ENCODE measurements at places on chromosomes 4 and X.
A peak's percentile ranks its signal among the peaks of the same experiment; 100 is the strongest.

GRCh38 chrX:16997313-16997712 is 50.9 kb downstream of the REPS2 start:
- no peak for DNase-seq

GRCh38 chr4:153488006-153488891 is 22.1 kb downstream of the TMEM131L start:
- DNase-seq, result no peak

DNA sequence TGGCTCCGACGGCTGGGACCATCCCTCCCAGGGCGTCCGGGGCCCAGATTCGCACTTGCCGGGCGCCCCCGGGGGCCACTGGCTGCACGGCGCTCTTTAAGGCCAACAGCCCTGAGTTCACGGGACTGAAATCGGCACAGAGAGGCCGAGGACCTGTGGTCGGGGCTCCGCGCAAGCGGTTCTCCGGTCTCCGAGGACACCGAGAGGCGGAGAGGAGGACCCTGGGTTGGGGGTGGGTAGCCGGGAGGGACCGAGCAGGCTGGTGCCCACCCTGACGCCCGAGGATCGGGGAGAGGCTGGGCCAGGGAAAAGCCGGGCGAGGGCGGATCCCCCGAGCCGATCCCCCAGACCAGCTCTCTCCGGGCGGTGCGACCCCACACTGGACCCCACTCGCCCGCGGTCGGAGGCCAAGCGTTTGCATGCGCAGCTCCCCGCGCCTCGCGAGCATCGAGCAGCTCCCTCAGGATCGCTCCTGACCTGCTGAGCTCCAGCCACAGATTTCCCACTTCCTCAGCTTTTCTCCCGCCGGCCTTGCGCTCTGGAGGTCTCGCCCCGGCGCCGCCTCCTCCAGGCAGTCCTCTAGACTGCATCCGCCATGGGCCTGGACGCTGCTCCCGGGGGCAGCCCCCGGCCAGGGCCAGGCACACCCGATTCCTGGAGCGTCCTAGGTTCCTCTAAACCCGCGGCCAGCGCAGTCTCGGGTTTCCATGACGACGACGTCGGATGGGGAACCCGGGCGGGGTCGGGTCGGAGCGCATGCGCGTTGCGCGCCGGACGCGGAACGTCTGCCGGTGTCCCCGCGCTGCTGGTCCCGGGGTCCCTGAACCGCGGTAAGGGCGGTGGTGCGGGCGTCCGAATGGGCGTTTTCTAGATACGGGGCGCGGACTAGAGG is 17.6 kb upstream of the NAT8L start:
- peak; percentile 76 for DNase-seq

DNA sequence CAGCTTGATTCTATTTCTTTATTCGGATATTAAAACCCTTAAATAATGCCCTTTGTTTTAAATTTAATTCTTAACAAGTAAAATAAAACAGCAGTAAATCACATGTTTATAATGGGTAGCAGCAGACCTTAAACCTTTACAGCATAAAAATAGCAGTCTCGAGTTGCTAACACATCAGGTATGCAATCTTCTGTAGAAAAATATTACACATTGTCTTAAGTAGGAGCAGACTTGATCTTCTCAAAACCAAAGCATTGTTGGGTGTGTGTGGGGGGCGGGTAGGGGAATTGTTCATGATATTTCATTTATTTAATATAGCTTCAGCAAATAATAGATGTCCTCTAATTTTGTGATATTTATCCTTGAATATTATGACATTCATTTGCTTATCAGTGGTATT is 331.4 kb downstream of the PCDH7 start:
- no peak for DNase-seq

GRCh38 chrX:140318296-140318695 is 186.6 kb downstream of the SOX3 start:
- DNase-seq, result no peak

GRCh38 chrX:30627818-30628652 is 25.2 kb upstream of the GK start:
- no peak for DNase-seq

GRCh38 chr4:92050875-92051274 is 252.9 kb upstream of the GRID2 start:
- no peak for DNase-seq

- DNase-seq, result no peak
These were observed 8.2 kb downstream of the PAPSS1 start for GRCh38 chr4:107711831-107712230.

GRCh38 chr4:184080674-184081073 is 137.0 kb downstream of the ENPP6 start:
- DNase-seq, result no peak

DNA sequence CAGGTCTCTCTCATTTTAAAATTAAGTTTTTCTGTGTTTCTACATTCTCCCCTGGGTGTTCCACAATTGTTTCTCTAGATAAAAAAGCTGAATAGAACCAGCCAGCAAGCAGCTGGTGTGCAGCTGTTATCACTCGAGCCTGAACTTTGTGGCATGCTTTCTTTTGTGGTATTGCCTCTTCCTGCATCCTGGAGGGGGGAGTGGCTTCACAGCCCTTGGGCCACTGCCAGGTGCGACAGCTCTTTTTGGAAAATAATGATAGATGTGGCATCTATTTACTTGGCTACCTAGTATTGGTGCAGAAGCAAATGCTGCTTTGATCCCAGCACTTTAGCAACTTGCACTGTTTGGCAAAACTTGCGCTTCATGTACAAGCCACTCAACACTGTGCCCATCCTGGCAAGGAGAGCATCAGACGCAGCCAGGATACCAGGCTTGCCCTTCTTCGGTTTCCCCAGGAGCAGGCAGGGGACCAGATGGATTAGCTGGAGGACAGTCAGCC is 69.4 kb downstream of the HMGB2 start:
- DNase-seq, result no peak

GRCh38 chr4:159455675-159456237 is 352.9 kb downstream of the RAPGEF2 start:
- DNase-seq, result peak; percentile 53

GRCh38 chr4:163495900-163496299 is 1.4 kb downstream of the TMA16 start:
- no peak for DNase-seq

GRCh38 chr4:86556791-86557415 is 37.2 kb upstream of the PTPN13 start:
- DNase-seq, result no peak

- DNase-seq, result no peak
These were observed 412.7 kb downstream of the KCNIP4 start for GRCh38 chr4:21535898-21536297.

DNA sequence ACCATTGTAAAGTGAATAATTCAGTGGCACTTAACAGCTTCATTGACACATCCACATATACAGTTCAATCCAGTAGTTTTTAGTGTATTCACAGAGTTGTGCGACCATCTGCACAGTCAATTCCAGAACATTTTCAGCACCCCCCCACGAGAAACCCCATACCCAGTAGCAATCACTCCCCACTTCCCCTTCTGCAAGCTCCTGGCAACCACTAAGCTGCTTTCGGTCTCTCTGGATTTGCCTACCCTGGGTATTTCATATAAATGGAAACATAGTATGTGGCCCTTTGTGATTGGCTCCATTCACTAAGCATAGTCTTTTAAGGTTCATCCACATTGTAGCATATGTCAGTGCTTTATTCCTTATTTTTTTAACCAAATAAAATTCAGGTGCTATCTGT is 10.0 kb downstream of the MSL3 start:
- DNase-seq, result peak; percentile 31

GRCh38 chrX:43666311-43666912 is 10.3 kb downstream of the MAOA start:
- no peak for DNase-seq

GRCh38 chrX:50152456-50152855 is 48.4 kb downstream of the AKAP4 start:
- DNase-seq, result no peak

DNA sequence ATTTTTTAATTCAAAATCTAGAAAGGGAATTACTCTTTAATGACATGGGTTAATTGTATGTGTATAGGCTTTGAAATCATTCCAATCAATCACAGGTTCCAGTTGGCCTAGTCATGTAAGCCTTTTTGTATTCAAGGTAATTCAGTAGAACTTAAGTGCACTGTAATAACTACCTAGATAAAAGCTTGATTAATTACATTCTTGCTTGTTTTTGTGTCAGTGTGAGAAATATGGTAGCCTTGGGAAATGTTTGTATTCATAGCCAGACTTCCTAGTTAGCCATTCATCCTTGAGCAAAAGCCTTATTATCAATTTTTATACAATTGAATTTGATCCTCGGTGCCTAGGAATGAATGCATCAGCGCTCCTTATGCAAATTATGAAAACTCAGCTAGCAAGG is 33.5 kb downstream of the TKTL2 start:
- DNase-seq, result no peak

GRCh38 chrX:148282504-148282903 is 217.9 kb upstream of the AFF2 start:
- DNase-seq, result no peak

DNA sequence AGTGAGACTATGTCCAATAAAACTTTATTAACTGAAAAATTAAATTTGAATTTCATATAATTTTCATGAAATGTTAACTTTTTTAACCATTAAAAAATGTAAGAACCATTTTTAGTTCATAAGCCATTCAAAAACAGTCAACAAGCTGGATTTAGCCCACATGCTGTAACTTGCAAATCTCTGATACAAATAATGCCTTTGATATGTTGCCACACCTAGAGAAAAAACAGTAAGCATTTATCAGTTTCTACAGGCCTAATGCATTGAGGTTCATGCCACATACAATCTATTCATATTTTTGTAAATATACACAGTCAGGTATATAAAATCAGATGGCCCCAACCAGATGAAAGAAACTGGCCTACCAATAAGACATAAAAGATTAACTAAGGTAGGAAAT is 52.8 kb downstream of the LCORL start:
- DNase-seq, result no peak

GRCh38 chr4:7539186-7539585 is 104.5 kb upstream of the PSAPL1 start:
- no peak for DNase-seq

- DNase-seq, result peak; percentile 22
These were observed 457 bp upstream of the RAB9A start for GRCh38 chrX:13688384-13688957.

Measured in pons (tissue), 1 donor.